Stimulated activated CD4-positive, alpha-beta T cell treated with anti-CD3 and anti-CD28 coated beads, Interleukin-4, amount 100 ng/mL, for 1 hour (primary cell): ENCODE measurements at places on chromosomes 12 and 14.

GRCh38 chr14:34701808-34702207 is 12.6 kb downstream of the CFL2 start:
- DNase-seq, result no peak

DNA sequence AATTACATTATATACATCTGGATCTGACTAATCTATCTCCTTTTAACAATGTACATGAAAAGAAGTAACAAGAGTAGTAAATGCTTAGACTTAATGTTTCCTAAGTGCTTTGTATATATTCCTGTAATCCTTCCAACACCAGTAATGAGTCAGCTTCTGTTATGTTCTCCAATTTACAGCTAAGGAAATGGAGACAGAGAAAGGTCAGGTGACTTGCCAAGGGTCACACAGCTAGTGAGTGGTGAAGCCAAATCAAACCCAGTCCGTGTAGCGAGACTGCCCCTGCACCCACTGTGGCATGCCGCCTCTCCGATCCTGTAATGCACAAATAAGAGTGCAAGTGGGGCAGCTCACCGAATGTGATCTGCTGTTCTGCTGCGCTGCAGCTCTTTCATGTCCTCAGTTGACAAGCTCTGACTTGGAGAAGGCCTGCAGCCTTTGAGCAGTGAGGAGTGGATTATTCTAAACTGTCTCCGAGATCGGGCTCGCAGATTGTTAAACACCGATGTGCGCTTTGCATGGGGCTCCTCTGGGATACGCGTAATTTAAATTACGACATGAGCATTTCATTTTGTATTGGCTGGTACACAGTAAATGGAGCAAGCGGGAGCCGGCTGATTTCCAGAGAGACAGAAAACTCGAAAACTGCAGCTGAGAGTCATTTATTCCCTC is 65.1 kb upstream of the KTN1 start:
- no peak for DNase-seq

GRCh38 chr12:47752552-47752951 is 6.1 kb downstream of the RAPGEF3 start:
- DNase-seq, result no peak

DNA sequence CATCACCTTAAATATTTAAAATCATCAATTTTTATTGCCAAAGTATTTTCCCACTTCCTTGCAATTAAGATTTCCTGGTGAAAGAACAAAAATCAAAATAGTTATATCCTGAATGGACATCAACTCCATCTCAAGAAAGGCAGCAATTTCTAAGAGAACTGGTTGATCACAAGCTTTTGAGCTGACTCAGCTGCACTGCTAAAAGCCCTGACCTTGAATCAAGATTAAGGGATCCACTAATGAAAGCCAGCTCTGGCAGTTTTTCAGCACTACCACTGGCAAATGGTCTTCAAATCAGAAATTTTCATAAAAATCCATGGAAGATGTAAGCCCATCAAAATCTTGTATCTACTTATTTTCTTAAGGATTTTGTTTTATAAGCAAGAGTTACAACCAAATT is 123.4 kb downstream of the SLC6A15 start:
- DNase-seq, result no peak

- DNase-seq, result no peak
These were observed 13.2 kb downstream of the CALCOCO1 start for GRCh38 chr12:53714004-53714403.

GRCh38 chr12:9796346-9796745 is 30.9 kb upstream of the KLRF1 start:
- no peak for DNase-seq

DNA sequence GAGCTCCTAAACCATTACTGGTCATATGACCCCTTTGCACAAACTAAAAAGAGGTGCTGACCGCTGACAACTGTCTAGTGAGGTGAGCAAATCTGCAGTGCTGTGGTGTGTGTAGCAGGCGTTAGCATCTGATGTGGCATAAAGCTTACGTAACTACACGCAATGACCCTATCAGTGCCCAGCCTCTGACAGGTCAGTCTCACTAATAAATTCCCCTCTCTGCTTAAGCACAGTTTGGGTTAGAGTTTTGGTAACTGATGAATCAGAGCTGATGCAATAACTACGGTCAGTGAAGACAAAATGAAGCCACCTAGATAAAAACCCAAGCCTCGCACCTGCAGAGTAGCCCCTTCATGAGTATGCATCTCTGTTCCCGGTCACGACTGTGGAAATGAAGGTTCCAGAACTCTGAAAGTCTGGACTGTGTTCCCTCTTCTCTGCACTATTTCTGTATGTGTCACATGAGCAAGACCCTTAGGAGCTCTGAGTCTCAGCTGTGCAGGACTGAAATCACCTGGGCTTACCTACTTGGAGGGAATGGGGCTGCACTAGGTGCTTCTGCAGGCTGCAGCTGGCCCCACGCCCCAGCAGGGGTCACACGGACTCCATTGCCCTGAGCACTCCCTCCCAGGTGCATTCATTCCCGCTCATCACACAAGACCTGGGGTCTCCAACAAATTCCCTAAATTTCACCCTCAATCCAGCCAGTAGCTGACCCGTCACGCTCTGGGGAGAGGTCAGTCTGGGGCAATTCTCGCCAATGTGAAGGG is 54.4 kb downstream of the RIMBP2 start:
- no peak for DNase-seq
